ENCODE measurements at places on chromosomes 4 and X. TPM values are rescaled to one million over a fixed set of nuclear protein-coding genes. Genes with fewer than 3 reads are reported as not detected.
A peak's percentile ranks its signal among the peaks of the same experiment; 100 is the strongest.

Gene ZFP42
- total RNA-seq = not detected

Gene CENPVL2
- not detected for total RNA-seq

Gene AMBN
- total RNA-seq = not detected

DNA sequence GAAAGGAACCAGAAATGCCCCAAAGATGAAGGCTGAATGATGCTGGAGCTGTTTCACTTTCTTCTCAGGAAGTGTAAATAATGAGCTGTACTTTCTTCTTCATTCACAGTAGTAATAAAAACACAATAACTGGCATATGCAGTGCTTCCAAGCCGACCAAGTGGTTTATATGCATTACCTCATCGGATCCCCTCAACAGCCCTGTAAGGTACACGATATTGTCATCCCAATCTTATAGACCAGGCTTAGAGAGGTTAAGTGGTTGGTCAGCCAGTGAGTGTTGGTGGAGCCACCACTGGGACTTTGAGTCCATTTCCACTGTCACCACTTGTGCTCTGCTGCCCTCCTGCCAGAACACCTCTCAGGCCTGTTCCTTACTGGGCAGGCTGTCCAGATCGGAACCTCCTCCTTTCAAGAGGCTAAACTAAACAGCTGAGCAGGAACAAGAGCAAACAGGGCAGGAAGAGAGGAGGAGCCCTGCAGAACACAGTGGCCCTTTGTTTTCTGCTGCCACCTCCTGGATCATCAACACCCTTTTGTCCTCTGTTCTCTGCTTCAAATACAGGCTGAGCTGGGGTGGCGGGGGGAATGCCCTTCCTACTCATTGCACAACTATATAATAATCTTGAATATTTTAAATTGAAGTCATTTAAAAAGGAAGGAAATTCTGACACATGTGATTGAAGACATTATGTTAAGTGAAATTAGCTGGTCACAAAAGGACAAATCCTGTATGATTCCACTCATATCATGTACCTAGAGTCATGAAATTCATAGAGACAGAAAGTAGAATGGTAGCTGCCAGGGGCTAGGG is 112.5 kb upstream of the ATP6AP2 start:
- peak; percentile 16 for DNase-seq

- DNase-seq = no peak
Observed at GRCh38 chr4:175559126-175559525, 252.9 kb downstream of the GPM6A start.

GRCh38 chr4:178689926-178690325 is 1247.7 kb upstream of the AGA start:
- DNase-seq = no peak

DNA sequence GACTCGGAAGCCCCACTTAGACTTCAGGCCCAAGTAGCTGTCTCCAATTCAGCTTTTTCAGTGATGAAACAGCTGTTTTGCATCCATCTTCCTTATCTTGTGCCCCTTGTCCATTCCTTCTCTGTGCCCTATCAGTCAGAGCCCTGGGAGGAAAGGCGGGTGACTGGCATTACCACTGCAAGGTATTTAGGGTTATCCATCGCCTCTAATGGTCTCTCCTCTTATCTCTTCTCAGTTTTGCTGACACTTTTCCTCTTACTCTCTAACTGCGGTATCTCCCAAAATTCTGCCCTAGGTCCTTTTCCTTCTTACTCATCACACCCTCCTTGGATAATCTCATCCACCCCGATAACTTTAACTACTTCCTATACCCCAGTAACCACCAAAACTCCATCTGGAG is 13.7 kb downstream of the GAB3 start:
- no peak for DNase-seq

- no peak for DNase-seq
Observed at GRCh38 chr4:7985891-7986441, 46.3 kb upstream of the AFAP1 start.

DNA sequence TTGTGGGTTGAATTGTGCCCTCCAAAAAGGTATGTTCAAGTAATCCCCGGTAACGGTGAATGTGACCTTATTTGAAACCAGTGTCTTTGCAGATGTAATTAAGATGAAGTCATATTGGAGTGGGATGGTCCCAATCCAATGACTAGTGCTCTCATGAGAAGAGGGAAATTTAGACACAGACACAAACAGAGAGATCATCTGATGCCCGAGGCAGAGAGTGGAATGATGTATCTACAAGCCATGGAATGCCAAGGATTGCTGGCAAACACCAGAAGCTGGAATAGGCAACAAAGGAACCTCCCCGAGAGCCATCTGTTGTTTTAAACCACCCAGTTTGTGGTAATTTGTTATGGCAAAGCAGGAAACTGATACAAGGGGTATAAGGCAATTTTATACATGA is 35.1 kb downstream of the RPS6KA3 start:
- no peak for DNase-seq

Measured in heart right ventricle (tissue), 16 donors.